Renal cortical epithelial cell (primary cell): ENCODE measurements at places on chromosomes 4 and X. TPM values are rescaled to one million over a fixed set of nuclear protein-coding genes. Genes with fewer than 3 reads are reported as not detected.

DNA sequence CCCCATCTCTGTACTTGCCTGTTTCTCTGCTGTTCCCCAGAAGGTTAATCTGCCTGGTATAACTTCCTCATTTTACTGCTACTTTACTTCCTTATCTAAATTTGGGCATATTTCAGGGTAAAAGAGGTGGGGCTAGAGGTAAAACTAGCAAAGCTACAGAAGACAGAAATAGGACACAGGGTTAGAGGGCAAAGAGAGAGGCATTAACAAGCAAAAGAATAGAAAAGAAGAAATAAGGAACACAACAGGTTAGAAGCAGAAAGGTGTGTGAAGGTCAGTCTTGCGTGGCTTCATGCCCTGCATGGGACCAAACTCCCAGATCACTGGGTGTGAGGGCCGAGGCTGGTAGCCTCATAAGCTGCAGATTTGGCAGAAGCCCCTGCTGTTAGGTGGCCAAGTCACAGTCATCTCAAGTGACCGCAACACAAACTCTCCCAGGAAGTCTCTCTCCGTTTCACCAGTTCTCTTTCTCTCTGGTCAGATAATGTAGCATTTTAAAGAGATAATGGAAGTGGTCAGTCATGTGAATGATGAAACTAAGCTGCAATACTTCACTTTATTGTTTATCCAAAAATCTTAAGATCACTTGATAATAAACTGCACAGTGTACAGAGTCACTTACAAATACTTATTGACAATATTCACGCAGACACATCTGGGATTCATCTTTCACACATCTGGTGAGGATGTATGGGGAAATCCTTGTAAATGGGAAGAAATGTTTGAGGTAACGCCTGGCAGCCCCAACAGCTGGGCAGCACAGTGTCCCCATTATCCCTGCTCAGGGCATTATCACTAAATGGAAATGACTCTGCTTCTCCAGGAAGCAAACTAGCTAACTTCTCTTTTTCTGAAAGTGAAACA lies 16.4 kb downstream of the TMEM154 start:
- DNase-seq = no peak

GRCh38 chr4:71287305-71287704 lies 51.5 kb upstream of the SLC4A4 start:
- DNase-seq = no peak

- no peak for DNase-seq
Observed at GRCh38 chr4:146273204-146273901, 59.0 kb downstream of the REELD1 start.

DNA sequence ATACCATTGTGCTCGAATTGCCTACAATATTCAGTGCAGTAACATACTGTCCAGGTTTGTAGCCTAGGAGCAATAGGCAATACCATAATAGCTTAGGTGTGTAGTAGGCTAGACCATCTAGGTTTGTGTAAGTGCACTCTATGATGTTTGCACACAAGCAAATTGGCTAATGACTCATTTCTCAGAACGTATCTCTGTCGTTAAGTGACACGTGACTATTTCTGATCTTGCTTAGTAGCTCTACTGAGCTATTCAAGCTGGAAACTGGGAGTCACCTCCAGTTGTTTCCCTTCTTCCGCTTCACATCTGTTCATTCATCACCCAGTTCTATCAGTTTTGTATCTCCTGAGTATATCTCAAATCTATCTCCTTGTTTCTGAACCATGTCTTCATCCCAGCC lies 86.1 kb downstream of the HNRNPD start:
- DNase-seq = no peak

DNA sequence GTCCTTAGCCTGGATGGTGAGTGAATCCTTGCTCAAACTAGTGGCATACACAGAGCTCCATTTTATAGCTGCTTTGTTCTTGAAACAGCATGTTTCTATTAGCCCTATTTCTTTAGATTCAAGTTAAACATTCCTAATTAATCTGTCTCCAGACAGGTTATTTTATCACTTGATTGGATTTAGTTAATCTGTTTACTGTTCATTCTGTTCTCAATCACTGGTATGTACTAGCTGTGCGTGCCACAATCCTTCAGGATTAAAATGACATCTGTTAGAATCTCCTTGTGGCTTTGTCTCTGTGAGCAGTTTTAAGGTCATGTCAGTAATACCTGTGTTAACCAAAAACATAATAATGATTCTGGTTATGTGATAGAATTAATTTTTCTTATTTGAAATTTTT lies 36.5 kb downstream of the PTPN13 start:
- no peak for DNase-seq

- no peak for DNase-seq
Observed at GRCh38 chrX:39823424-39823823, 274.3 kb downstream of the BCOR start.

DNA sequence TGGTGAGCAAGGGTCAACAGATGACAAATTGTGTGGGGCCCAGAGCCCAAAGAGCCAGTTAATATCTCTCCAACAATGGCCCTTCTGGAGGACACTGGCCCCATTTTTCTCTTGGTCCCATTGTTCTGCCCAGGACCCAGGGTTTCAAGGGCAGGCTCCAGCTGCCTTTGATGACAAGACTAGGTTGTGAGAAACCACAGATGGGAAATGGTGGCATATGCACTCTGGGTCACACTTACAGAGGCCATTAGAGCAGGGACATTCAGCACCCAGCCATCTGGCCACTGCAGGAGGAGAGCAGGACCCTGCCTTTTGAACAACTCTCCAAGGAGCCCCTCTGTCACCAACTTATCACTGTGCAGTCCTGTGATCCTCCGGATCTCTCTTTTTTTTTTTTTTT lies 49.7 kb upstream of the KIAA1210 start:
- DNase-seq = no peak

GRCh38 chr4:36676139-36677050 lies 395.0 kb downstream of the DTHD1 start:
- DNase-seq = peak; percentile 10

GRCh38 chr4:187251896-187252295 lies 528.2 kb upstream of the FAT1 start:
- DNase-seq = no peak

- no peak for DNase-seq
Observed at GRCh38 chr4:118917582-118917981, 28.9 kb downstream of the SYNPO2 start.

DNA sequence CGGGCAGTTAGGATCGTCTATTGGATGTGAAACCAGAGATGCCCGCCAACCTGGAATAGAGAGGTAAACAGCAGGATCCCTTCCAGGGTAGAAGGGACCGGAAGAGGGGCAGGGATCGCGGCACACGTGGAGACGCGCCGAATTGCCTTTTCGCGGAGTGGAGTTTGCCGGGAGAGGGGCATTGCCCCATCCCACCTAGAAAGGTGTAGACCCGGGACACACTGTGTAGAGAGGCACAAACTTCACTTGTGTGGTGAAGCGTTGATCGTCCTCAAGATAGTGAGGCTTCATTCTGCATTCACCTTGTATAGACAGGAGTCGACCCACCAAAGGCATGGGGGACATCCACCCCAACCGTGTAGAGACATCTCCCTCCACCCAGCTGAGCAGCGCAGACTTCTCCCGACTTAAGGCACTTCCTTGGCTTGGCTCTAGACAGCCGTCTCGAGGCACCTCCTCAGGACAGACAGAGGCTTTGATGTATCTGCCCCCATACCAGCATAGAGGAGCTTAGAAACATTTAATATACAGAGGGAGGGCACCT lies 410 bp downstream of the GNL3L start:
- no peak for DNase-seq

GRCh38 chrX:13101441-13102139 lies 57.2 kb upstream of the FAM9C start:
- DNase-seq = peak; percentile 93

GRCh38 chr4:174523025-174523693 lies 871 bp upstream of the HPGD start:
- DNase-seq = no peak

GRCh38 chr4:144906181-144906925 lies 191.6 kb downstream of the ANAPC10 start:
- no peak for DNase-seq

DNA sequence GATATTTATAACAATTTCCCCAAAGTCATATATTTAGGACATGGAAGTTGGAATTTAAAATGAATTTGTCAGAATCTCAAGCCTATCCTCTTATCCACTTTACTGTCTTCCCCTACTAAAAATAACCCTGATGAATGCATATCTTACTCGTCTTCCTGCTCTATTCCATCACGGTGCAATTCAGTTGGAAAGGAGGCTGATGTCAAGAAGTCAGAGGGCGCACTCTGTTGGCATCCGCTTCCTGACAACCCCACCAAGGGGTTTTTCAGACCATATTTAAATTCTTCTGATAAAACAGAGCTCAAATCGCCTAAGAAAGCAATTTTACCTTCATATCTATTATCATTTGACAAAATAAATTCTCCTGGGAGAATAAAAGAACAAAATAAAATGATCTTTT lies 233.5 kb downstream of the ARHGAP24 start:
- no peak for DNase-seq

DNA sequence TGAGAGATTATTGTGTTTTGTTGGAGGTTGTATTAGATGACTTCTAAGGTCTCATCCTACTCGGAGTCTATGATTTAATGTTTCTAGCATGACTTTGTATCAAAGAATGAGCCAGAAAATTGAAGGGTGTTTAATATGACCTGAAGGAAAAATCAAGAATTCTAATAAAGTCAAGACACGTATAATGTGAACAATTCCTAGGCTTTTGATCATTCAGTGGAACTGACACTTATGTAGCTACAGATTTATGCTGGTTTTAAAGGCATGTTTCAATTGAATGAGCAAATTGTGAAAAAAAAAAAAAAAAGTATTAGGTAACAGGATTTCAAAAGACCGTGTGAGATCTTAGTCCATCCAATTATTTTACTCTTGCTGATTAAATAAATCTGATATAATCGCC lies 64.9 kb downstream of the GRID2 start:
- DNase-seq = peak; percentile 38

DNA sequence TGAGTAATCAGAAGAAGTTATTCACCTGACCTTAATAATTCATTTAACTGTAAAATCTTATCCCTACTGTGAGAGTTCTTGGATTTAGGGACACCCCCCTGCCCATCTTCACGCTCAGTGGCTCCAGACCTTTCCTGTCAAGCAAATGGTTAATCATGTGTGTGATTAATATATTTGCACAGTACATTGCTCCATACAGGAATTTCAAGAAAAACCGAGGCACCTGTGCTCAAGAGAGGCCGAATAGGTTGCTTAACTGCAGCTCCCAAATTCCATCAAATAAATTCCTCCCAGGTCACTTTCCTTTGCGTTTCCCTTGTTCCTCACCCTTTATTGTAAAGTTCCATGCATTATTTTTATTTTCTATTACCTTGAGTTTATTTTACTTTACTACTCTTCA lies 119.5 kb downstream of the STOX2 start:
- no peak for DNase-seq

GRCh38 chr4:138677212-138677611 lies 338.4 kb upstream of the NOCT start:
- peak; percentile 88 for DNase-seq

DNA sequence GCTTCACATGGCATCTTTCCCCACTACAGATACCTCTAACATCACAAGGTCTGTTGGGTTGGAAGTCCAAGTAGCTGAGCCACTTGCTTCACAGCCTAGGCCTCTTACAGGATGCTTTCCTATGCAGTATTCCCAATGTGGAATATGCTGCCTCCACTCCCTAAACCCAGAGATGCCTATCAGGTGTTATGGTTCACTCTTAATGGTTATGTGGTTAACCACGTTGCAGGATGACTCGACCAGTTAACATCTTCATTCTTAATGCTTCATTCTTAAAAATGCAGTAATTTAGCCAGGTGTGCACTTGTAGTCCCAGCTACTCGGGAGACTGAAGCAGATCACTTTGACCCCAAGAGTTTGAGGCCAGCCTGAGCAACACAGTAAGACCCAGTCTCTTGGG lies 24.2 kb downstream of the HAUS3 start:
- peak; percentile 61 for DNase-seq

GRCh38 chr4:89369581-89369980 lies 62.0 kb upstream of the GPRIN3 start:
- DNase-seq = no peak

DNA sequence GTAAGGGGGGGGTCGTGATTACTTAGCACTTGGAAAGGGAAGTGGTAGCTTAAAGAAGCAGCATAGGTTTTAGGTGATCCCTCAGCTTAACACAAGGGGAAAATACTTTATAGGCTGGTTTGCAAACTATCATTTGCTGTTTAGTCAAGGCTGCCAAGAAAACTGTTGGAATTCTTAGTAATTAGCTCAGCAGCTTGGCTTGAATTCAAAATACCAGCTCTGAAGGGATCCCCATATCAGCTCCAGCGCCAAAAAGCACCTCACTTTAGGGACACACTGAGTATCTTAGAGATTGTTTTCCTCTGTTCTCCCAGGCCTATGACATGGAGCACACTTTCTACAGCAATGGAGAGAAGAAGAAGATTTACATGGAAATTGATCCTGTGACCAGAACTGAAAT lies 8.8 kb downstream of the TNMD start:
- no peak for DNase-seq

GRCh38 chr4:31307029-31307428 lies 586.9 kb downstream of the PCDH7 start:
- DNase-seq = no peak

DNA sequence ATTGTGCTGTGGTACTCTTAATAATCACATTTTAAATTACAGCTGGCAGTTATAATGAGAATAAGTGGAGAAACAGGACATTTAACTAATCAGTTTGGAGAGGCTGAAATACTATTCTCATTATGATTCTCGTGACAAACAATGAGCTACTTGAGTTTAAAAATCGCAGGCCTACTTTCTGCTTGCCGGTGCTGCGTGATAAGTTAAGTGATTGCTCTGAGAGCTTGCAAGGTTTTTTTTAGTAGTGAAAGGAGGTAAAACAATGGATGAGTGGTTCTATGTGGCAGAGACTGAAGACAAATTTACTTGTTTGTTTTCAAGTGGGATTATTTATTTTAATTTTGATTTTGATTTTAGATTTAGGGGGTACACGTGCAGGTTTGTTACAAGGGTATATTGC lies 114.0 kb downstream of the RAPGEF2 start:
- no peak for DNase-seq

DNA sequence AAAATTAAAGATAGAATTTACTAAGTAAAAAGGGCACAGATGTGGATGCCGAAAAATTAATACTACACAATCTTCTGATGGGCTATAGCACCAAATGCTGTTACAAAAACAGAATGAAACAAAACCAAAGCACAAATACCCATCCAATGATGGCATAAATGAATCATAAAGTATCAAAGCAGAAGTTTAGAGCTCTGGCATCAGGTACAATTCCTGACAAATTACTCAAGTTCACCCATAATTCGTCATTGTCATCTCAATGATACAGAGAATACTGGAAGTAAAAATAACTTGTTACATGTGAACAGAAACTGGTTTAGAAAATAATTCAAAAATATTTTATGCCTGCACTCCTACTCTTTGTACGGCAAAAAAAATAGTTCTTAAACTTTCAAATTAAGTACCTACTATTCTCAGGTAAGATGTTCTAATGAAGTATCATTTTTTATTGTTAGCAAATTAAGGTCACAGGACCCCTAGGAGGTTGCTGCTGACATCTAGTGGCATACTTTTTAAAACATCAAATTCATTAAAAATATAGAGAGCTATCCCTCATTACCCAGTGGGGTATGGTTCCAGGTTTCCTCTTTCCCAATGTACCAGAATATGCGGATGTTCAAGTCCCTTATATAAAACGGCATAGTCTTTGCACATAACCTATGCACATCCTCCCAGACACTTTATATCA lies 126.1 kb downstream of the INPP4B start:
- DNase-seq = peak; percentile 27

GRCh38 chrX:1052021-1052420 lies 160.4 kb downstream of the CRLF2 start:
- no peak for DNase-seq

PAK3 gene
- total RNA-seq = 7.5 and 9.2 TPM in 2 replicates

LIN54 gene
- 10.3 and 11.5 TPM in 2 replicates for total RNA-seq

GEMIN8 gene
- 13.4 and 26.7 TPM in 2 replicates for total RNA-seq

TMEM128 gene
- total RNA-seq = 21.6 and 29.7 TPM in 2 replicates

ARMCX2 gene
- total RNA-seq = 32.5 and 69.4 TPM in 2 replicates

TMPRSS11D gene
- not detected in 2 replicates for total RNA-seq

TMEM35A gene
- 0.30 TPM in 1 of 2 replicates, not detected in the other for total RNA-seq
